ENCODE measurements at places on chromosomes 6 and 20. TPM values are rescaled to one million over a fixed set of nuclear protein-coding genes. Genes with fewer than 3 reads are reported as not detected.
A peak's percentile ranks its signal among the peaks of the same experiment; 100 is the strongest.

GRCh38 chr20:59676851-59677182 is 72.5 kb downstream of the PHACTR3 start:
- no peak overlapping the region for H3K27ac ChIP-seq
- H3K27me3 ChIP-seq, result no peaks in the 10 kb centered on the region
- no peak for DNase-seq
- H3K4me1 ChIP-seq, result no peaks in the 10 kb centered on the region
- no peaks in the 10 kb centered on the region for H3K36me3 ChIP-seq

The ID4 gene
- total RNA-seq, result 44.3 TPM

GRCh38 chr6:109424946-109425345 is 15.5 kb downstream of the PPIL6 start:
- H3K4me1 ChIP-seq, result no peaks in the 10 kb centered on the region
- H3K27ac ChIP-seq, result no peak overlapping the region
- no peaks in the 10 kb centered on the region for H3K36me3 ChIP-seq
- H3K27me3 ChIP-seq, result no peaks in the 10 kb centered on the region
- H3K4me3 ChIP-seq, result no peak overlapping the region
- DNase-seq, result no peak

DNA sequence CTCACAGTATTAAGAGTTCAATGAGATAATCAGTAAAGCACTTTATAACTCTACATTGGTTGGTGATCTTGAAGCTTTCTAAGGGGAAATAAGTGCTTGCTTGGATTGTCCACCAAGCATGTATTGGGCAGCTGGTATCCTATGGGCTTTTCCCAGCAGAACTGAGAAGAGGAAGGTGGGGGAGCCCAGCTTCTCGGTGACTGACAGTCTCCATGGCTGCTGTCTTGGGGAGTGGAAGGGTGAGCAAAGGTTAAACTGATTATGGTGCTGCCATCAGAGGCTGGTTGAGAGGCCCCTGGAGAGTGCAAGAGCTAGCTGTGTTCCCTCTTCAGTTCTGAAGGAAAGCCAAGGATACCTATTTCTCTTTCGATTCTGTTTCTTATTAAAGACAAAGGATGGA is 35.5 kb upstream of the ADTRP start:
- peaks cover 28% of the 10 kb centered on the region for H3K4me1 ChIP-seq
- peak; percentile 35 for DNase-seq
- H3K27ac ChIP-seq, result peak overlapping the region; percentile 92
- H3K4me3 ChIP-seq, result no peak overlapping the region
- H3K36me3 ChIP-seq, result no peaks in the 10 kb centered on the region
- H3K27me3 ChIP-seq, result no peaks in the 10 kb centered on the region

GRCh38 chr6:160252073-160252813 is 6.4 kb downstream of the SLC22A2 start:
- no peak overlapping the region for H3K4me3 ChIP-seq
- no peak for DNase-seq
- no peaks in the 10 kb centered on the region for H3K36me3 ChIP-seq
- peaks cover 20% of the 10 kb centered on the region for H3K4me1 ChIP-seq

DNA sequence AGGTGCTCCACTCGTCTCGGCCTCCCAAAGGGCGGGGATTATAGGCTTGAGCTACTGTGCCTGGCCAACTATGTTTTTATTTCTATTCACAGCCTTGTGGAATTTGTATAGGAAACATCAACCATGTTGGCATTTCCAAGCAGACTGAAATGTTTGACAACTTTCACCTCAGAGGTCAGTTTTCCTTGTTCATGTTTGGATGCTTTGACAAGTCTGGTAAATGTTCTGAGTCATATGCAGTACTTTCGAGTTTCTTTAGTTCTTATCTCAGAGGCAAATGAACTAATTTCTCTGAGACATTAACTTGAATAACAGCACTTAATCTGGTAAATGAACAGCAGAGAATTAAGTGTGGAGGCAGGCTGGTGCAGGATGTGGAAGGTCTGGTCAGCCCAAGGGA is 373.4 kb upstream of the SYNCRIP start:
- H3K27me3 ChIP-seq, result no peaks in the 10 kb centered on the region
- no peak overlapping the region for H3K27ac ChIP-seq
- H3K4me1 ChIP-seq, result peaks cover 6% of the 10 kb centered on the region
- H3K4me3 ChIP-seq, result no peak overlapping the region
- DNase-seq, result no peak
- H3K36me3 ChIP-seq, result no peaks in the 10 kb centered on the region

The DEFB115 gene
- not detected for total RNA-seq

GRCh38 chr6:38131527-38131965 is 312.0 kb downstream of the ZFAND3 start:
- H3K36me3 ChIP-seq, result no peaks in the 10 kb centered on the region
- H3K27me3 ChIP-seq, result no peaks in the 10 kb centered on the region
- H3K4me1 ChIP-seq, result no peaks in the 10 kb centered on the region
- H3K27ac ChIP-seq, result no peak overlapping the region

GRCh38 chr6:23282252-23283021 is 713.1 kb downstream of the HDGFL1 start:
- H3K36me3 ChIP-seq, result no peaks in the 10 kb centered on the region
- no peaks in the 10 kb centered on the region for H3K27me3 ChIP-seq
- DNase-seq, result peak; percentile 35
- no peak overlapping the region for H3K4me3 ChIP-seq
- peaks cover 15% of the 10 kb centered on the region for H3K4me1 ChIP-seq

The BPIFA1 gene
- not detected for total RNA-seq

The TSPO2 gene
- total RNA-seq, result not detected

The ANKRD66 gene
- not detected for total RNA-seq

DNA sequence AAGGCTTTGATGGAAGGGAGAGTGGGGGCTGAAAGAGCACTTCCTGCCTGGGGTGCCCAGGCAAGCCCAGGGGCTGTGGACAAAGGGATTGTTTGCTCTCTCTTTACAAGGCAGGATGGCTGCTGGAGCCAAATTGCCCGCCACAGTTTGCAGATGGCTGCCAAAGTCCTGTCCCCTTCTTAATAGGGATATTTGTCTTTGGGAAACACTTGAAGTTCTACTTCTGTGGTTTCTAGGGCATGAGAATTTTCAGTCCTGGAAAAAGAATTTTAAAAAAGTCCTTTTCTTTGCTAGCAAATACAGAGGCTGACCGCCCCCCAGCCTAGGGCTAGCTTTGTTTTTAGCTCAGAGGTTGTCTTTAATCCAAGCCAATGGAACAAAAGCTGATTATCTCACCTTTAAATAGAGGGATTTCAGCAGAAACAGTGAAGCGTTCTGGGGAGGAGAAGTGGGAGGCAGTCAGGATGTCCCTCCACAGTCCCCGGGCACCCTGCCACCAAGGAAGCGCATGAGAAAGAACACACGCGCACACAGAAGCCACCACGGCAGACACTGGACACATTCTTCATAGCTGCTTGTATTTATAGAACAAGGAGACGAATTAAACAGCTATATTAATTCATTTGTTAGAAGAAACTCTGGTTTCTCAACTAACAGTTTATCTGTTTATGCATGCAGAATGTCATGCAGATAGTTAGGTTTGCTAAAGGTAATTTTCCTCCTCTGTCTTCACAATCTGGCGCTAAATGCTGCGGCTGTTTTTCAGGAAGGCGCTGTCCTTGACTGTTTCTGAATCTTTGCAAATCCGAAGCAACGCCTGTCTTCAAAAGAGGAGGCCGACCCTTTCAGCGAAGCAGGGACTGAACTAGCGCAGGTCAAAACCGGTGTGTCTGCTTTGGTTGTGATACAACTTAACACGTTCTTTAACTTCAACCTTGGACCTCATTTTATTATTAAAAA is 736.9 kb downstream of the QKI start:
- no peak for DNase-seq
- H3K4me3 ChIP-seq, result no peak overlapping the region
- no peak overlapping the region for H3K27ac ChIP-seq

The PDE10A gene
- 7.2 TPM for total RNA-seq

GRCh38 chr6:50959081-50959641 is 140.5 kb downstream of the TFAP2B start:
- no peaks in the 10 kb centered on the region for H3K36me3 ChIP-seq

GRCh38 chr6:24415753-24416152 is 13.0 kb downstream of the MRS2 start:
- H3K4me3 ChIP-seq, result no peak overlapping the region
- H3K36me3 ChIP-seq, result no peaks in the 10 kb centered on the region
- DNase-seq, result no peak
- no peak overlapping the region for H3K27ac ChIP-seq

DNA sequence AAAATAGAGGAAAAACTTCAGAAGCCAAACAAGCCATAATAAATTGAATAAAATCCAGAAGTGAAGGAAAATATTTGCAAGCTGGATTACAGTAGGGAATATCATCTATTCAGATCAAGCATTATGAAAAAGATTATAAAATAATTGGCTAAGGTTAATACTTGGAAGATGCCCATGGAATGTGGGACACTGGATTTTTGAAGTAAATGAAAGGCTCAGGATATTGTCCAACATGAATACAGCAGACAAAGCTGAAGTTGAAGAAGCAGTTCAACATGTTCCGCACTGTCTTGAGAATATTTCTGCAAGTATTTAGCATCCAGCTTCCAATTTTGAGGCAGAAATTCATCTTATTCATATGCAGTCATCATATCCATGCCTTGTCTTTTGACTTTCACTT is 1278.4 kb upstream of the GJE1 start:
- no peak for DNase-seq
- no peaks in the 10 kb centered on the region for H3K4me1 ChIP-seq
- H3K27me3 ChIP-seq, result no peaks in the 10 kb centered on the region
- H3K4me3 ChIP-seq, result no peak overlapping the region
- no peak overlapping the region for H3K27ac ChIP-seq

GRCh38 chr6:108746366-108746765 is 101.9 kb upstream of the ARMC2 start:
- H3K4me3 ChIP-seq, result no peak overlapping the region
- peaks cover 17% of the 10 kb centered on the region for H3K4me1 ChIP-seq
- DNase-seq, result peak; percentile 44

The ALDH5A1 gene
- 16.8 TPM for total RNA-seq

GRCh38 chr6:49202924-49203536 is 260.0 kb downstream of the MMUT start:
- H3K4me1 ChIP-seq, result no peaks in the 10 kb centered on the region
- H3K27ac ChIP-seq, result no peak overlapping the region
- no peak overlapping the region for H3K4me3 ChIP-seq
- H3K36me3 ChIP-seq, result no peaks in the 10 kb centered on the region

The GLO1 gene
- total RNA-seq, result 157 TPM

GRCh38 chr20:34928411-34928810 is 27.2 kb downstream of the GSS start:
- no peak overlapping the region for H3K4me3 ChIP-seq
- no peak overlapping the region for H3K27ac ChIP-seq
- no peaks in the 10 kb centered on the region for H3K4me1 ChIP-seq
- DNase-seq, result no peak

- H3K36me3 ChIP-seq, result no peaks in the 10 kb centered on the region
- DNase-seq, result peak; percentile 14
- H3K27me3 ChIP-seq, result no peaks in the 10 kb centered on the region
- H3K27ac ChIP-seq, result peak overlapping the region; percentile 53
Measured at GRCh38 chr6:133953634-133954415, 801 bp downstream of the TBPL1 start.

The AVP gene
- not detected for total RNA-seq

The NTSR1 gene
- total RNA-seq, result 0.08 TPM

DNA sequence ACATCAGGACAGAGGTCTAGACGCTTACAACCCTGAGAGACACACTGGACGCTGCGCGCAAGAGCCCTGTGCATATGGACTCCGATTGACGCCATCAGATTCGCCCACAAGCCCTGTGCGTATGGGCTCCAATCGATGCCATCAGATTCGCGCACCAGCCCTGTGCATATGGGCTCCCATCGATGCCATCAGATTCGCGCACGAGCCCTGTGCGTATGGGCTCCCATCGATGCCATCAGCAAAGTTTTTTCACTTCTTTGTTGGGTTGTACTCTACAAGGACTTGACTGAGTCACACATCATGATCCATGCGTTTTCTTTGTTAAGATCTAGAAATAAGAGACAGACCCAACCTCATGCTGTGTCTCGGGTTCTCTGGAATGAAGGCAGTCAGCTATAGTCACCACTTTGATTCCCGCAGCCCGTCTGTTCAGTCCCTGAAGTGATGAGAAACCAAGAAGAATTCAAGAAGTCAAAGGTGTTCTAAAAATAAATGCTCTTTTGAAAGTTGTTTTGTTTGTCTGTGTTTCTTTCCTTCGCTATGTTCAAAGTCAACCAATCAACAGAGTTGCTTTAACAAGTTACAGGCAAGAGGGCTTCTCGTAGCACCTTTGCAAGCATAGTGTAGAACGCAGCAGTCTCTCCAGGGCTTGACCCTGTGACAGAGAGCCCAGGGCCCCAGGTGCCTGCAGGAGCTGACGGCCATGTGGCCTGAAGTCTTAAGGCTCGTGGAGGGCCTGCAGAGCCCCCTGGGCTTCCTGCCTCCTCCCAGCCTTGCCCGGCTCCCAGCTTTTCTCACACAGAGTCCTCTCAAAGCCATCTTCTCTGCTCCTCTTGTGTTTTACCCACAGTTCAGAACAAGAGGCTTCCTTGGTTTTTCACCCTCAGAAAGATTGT is 7.9 kb downstream of the RPS6KA2 start:
- no peaks in the 10 kb centered on the region for H3K36me3 ChIP-seq
- no peak overlapping the region for H3K4me3 ChIP-seq
- peak overlapping the region; percentile 81 for H3K27ac ChIP-seq
- H3K27me3 ChIP-seq, result no peaks in the 10 kb centered on the region
- no peak for DNase-seq
- H3K4me1 ChIP-seq, result peaks cover 34% of the 10 kb centered on the region

GRCh38 chr6:8506126-8506525 is 70.8 kb upstream of the SLC35B3 start:
- H3K4me3 ChIP-seq, result no peak overlapping the region
- H3K4me1 ChIP-seq, result no peaks in the 10 kb centered on the region
- no peak overlapping the region for H3K27ac ChIP-seq

- DNase-seq, result no peak
- no peaks in the 10 kb centered on the region for H3K36me3 ChIP-seq
- no peak overlapping the region for H3K4me3 ChIP-seq
- H3K4me1 ChIP-seq, result no peaks in the 10 kb centered on the region
- H3K27ac ChIP-seq, result no peak overlapping the region
- no peaks in the 10 kb centered on the region for H3K27me3 ChIP-seq
Measured at GRCh38 chr6:87645080-87645479, 55.1 kb downstream of the ORC3 start.

DNA sequence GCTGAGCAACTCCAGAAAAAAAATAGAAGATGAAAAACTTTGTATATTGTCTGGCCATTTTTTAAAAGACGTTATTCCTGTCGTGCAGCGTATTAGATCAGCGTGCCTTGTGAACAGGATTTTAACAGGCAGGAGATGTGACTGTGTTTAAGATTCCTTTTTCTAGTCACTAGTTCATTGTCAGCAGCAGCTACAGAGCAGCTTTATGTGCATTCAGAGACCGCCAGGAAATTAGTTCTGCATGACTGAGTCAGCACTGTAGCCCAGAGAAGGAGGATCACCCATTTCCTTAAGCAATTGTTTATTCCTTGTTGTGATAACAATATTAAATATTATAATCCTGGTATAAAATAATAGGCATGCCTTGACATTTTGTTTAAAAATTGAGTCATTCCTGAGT is 75.4 kb upstream of the ADGRB3 start:
- H3K4me1 ChIP-seq, result no peaks in the 10 kb centered on the region
- no peak overlapping the region for H3K27ac ChIP-seq
- no peaks in the 10 kb centered on the region for H3K27me3 ChIP-seq

The E2F1 gene
- 9.1 TPM for total RNA-seq

Measured in hepatocyte (in vitro differentiated cells).